Muscle of leg (tissue), 16 donors: ENCODE measurements at places on chromosomes 16 and 17.

- DNase-seq = peak; percentile 86
Observed at GRCh38 chr17:40290629-40291280, 3.1 kb downstream of the CDC6 start.

- no peak for DNase-seq
Observed at GRCh38 chr17:79806446-79806760, 9.5 kb upstream of the CBX8 start.

- DNase-seq = no peak
Observed at GRCh38 chr17:37218849-37219248, 156.9 kb upstream of the C17orf78 start.

GRCh38 chr17:76744747-76745146, 6.8 kb downstream of the MFSD11 start:
- no peak for DNase-seq

GRCh38 chr17:77083531-77083930, 57.2 kb upstream of the SEC14L1 start:
- no peak for DNase-seq

DNA sequence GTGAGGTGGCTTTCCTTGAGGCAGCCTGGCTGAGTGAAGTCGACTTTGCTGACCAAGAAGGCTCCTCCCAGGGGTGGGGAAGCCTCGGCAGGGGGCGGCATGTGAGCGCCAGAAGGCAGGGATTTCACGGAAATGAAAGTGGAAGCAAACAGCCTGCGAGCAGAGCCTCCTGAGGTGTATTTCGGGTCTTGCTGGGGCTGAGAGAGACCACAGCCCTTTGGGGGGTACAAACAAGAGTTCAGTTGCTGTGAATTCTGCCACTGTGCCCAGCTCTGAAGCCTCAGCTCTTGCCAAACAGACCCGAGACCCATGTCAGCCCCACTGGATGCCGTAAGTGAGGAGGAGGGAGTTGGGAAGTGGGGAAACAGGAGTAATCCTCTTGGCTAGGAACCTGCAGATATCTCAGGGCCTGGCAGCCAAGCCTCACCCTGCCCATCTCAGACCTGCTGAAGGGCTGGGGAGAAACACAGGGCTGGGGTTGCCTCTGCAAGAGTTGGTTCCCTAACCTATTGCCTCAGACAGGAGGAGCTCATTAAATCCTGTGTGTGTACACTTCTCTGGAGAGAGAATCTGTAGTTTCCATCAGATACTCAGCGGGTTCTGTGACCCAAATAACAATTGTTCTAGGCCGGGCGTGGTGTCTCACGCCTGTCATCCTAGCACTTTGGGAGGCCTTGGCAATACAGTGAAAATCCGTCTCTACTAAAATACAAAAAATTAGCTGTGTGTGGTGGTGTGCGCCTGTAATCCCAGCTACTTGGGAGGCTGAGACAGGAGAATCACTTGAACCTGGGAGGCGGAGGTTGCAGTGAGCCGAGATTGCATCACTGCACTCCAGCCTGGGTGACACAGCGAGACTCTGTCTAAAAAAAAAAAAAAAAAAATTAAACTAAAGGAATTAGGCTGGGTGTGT, at the start of gene IFI35:
TSS of gene IFI35 (plus strand) at position 146 of the 913 bp plus-strand sequence. CDS start at position 310, 164 bp downstream.
- peak; percentile 92 for DNase-seq

DNA sequence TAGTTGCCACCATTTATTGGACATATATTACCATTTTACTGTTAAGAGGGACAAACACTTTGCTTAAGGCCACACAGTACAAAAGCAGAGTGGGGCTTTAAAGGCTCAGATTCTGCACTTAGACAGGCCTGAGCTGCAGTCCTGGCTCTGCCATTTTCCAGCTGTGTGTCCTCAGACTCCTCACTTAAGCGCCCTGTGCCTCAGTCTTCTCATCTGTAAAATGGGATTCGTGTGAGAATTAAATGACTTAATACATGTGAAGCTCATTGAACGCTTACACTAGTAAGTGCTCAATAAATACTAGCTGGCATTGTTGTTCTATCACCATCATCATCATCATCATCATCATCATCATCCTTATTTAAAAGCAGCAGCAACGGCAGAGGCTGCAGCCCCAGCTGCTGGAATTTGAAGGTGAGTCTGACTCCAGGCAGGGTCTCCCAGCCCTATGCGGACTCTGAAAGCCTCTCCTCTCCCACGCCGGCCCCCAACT, 445 bp upstream of the CACNG5 start:
- no peak for DNase-seq

DNA sequence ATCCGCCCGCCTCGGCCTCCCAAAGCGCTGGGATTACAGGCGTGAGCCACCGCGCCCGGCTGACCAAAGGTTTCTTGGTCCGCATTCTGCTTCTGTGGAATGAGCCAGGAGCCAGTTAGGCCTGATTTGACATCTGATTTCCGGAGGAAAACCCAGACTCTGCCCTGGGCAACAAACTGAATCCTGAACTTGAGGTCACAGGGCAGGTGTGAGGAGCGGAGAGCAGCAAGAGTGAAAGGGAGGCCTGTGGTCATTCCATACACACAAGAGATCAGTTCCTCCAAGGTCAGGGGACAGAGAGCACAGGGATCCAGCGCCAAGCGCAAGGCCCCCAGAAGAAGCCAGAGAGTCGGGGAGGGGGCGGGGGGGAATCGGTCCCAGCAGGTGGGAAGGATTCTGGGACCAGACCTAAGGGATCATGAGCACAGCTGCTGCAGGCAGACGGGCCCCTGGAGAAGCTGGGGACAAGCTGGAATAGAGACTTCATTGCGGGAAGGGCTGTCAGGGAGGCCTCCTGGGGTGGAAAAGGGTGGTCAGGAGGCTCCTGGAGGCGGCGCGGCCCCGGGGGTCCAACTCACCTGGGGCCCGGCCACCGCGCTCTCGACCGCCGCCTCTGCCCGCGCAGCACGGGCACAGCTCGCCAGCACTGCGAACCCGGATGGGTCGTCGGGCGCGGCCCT, 436 bp downstream of the SHPK start:
- DNase-seq = no peak

- DNase-seq = no peak
Observed at GRCh38 chr16:50521246-50521900, 26.8 kb upstream of the NKD1 start.

- DNase-seq = peak; percentile 65
Observed at GRCh38 chr17:2213291-2213960, 90.2 kb downstream of the SMG6 start.
